ENCODE measurements at places on chromosomes 3 and 15.

- DNase-seq = no peak
These were observed 61.9 kb downstream of the WHAMM start for GRCh38 chr15:82871358-82871757.

- no peak for DNase-seq
These were observed 58.4 kb downstream of the PEAK1 start for GRCh38 chr15:77361456-77361855.

GRCh38 chr15:98737721-98738120, 89.4 kb downstream of the IGF1R start:
- no peak for DNase-seq

DNA sequence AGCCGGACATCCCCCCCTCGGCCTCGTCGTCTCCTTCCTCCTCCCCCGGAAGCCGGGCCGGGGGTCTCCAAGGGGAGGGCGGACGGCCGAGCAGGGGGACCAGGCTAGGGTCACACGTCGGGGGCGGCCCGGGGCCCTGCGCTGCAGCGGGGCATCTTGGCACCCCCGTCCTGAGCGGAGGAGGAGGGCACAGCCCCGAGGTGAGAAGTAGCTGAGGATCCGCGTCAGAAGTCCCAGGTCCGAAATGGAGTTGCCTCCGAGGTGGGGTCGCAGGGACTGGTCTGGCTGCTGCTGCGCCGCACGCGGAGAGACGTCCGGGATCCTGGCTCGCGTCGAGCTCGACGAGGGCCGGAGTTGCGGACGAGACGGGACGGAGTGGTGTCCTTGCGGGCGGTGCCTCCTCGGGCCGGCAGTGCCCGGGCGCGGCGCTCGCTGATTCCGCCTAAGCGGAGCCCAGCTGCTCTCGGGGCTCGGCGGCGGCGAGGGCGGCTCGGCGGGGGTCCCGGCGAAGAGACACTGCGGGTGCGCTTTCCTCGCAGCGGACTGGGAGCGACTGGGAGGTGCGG, at the start of gene ADCY5:
Gene ADCY5, minus strand, starts transcription at position 555 of the 566 bp plus-strand sequence. Its CDS starts 545 bp downstream, at position 10.
- DNase-seq = no peak

- no peak for DNase-seq
These were observed 3.5 kb downstream of the PLA1A start for GRCh38 chr3:119601154-119601553.

DNA sequence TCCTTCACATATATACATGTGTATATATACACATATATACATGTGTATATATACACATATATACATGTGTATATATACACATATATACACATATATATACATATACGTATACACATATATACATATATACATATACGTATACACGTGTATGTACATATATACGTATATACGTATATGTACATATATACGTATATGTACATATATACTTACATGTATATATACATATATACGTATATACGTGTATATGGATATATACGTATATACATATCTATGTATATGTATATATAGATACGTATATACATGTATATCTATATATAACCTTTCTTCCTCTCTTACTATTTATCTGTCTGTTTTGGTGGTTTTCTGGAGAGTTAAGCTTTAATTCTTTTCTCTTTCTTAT, 114.8 kb downstream of the NR2E3 start:
- no peak for DNase-seq

DNA sequence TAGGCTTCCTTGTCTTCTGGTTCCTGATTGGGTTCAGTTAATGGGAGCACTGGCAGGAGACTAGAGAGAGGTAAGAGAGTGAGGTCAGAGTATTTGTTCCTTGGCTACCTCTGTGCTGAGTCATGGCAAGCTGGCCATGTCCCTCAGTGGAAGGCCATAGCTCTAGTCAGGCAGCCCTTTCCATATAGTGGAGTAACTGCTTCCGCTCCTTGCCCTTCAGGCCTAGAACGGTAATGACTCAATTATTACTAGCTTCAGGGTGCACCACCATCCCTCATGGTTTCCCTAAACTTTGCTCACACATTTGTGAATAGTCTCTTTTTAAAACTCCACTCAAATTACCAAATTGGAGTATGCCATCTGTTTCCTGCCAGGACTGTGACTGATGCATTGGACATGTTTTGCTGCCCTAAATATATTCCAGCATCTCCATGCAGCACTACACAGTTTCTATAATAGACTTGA, 10.5 kb upstream of the ANO10 start:
- DNase-seq = no peak

- no peak for DNase-seq
These were observed 62.1 kb upstream of the WNT5A start for GRCh38 chr3:55549177-55549576.

DNA sequence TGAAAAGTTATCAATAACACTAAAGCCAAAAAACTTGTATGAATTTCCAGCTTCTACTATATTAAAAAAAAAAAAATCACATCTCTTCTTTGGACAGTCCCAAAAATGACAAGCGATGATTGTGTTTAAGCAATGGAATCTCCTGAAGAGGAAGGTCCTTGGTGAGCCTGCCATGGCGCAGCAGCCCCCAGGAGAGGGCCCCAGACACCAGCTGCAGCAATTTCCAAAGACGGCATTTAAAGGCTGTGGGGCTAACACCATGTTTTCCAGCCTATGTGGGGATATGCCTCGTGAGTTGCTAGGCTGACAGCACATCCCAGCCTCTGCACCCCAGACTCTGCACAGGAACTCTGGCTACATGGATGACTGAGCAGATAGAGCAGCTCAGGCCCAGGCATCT, 14.7 kb downstream of the SKIC8 start:
- no peak for DNase-seq

Measured in activated CD8-positive, alpha-beta T cell treated with anti-CD3 and anti-CD28 coated beads, Interleukin-2, amount 10 ng/mL, durations not matched to agents 7 days and 5 days (primary cell).